Amygdala (tissue), 56 donors: ENCODE measurements at places on chromosomes 4 and X.
A peak's percentile ranks its signal among the peaks of the same experiment; 100 is the strongest.

DNA sequence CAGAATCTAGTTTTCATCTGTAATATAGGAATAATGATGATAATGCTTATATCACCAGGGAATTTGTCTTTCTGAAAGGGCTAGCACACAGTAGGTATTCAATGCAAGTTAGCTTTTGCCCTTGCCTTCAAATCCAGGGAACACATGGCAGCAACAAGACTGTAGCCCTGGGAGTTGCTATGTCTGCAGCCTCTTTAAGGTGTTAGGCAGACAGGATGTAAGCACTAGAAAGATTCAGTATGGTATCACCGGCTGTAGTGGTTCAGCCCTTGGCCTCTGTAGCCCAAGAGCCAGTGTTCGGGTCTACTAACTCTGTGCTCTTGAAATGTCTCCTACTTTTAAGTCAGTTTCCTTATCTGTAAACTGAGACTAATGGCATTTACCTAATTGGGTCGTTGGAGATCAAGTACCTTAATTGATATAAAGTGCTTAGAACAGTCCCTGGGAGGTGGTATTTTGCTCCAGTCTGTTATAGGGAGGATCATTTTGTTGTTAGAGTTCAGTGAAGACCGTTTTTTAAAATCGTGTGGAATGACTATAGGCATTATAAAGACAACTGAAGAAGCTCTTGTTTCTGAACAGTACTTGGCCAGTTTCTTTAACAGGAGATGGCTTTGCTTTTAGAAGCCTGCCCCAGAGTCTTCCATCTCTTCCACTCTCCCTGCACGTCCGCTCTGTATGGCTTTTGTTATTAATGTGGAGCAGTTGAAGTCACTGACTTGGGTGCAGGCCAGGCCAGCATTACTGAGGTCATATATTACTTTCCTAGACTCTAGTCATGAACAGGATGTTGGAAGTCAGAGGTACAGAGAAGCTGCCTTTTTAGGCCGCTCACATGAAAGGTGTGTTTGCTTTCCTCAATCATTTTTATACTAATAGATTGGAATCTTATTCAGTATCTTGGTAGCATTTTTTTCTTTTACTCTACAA lies 44.8 kb downstream of the GAB1 start:
- DNase-seq = peak; percentile 14

DNA sequence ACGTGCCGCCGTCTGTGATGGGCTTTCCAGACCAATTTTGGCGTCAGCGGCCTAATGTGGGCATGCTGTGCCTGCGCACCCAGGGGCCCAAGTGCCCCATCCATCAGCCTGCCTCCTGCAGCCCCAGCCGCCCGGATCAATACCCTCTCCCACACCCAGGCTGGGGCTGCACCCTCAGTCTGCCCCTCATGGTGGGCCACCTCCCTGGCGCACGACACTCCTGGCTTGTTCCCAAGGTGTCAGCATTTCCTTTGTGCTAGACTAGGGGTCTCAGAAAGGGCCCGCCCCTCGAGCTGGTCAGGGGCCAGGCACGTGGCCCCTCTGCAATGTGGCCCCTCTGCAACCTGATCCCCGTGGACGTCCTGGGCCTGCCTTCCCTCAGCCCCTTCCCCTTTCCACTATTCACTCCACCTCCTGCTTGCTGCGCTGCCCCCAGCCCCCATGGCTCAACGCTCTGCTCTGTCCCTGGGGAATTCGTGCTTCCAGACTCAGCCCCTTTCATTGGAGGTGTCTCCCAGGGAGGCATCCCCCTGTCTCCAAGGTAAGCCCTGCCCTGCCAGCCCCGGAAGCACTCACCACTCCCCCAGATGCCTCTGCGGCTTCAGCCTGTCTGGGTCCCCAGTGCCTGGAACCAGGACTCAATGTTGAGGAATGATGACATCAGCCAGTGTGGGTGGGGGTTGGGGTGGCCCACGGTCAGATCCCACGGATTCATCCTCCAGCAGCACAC lies 130.8 kb downstream of the HMX1 start:
- DNase-seq = no peak

GRCh38 chr4:56324011-56324610 lies 63.2 kb downstream of the AASDH start:
- DNase-seq = no peak

DNA sequence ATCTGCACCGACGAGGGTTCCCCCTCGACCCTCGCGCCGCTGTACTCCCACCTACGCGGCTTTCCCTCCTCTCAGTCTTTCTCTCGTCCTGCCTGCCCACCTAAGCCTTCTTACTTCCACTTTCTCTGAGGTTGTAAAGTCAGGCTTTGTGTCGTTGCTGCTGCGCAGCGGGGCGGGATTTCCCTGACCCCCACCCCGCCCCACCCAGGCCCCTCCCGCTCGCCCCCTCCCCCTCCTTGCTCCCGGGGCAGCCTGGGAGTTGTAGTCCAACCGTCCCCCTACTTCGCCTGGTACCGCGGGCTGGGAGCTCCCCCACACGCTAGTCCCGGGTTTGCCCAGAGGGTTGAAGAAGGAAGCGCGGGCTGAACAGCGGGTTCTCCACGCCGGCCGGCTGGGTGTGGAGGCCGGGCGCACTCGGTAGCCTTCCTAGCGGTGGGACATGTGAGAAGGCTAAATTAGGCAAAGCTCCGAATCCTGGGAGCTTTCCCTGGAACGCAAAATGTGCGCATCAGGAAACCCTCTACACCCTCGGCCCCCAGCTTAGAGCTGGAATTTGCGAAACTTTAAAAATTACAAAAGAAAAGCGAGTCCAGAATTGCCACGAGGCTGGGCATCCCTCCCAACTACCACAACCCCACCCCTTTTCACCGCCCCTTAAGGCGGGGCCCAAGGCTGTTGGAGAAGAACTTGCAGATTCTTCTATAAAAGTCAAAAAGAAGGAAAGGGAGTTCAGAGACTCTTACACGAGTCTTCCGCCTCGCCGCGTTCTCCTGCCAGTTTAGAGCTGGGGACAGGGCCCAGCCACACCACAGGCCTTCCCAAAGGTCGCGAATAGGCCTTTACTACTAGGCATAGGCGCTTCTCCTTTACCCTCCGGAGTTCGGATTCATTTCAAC lies at the start of gene ATP11C:
Gene ATP11C, minus strand, starts transcription at position 153 of the 896 bp plus-strand sequence. CDS start 1,011 bp downstream, outside the sequence.
- peak; percentile 62 for DNase-seq

- DNase-seq = no peak
Observed at GRCh38 chrX:151973851-151974335, 583 bp downstream of the GABRE start.

GRCh38 chrX:23436875-23437274 lies 102.2 kb downstream of the PTCHD1 start:
- DNase-seq = no peak

DNA sequence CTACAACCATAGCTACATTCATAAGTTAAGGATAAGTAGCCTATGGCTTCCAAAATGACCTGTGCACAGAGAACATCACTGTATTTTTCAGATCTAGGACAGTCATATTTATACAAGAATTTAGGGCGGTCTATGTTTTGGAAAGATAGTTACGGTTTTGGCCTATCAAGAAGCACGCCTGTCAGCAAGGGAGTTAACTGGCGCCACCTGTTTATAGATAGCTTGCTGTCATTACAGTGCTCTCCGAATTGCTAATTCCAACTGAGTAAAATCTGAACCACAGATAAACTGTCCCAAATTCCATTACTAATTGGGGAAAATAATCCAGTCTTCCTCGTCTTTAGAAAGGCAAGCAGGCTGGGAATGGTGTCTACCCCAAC lies 646 bp downstream of the ABCB7 start:
- no peak for DNase-seq

GRCh38 chrX:135086197-135086854 lies 34.0 kb downstream of the ETDB start:
- no peak for DNase-seq
